ENCODE measurements at places on chromosomes 1 and 21.

GRCh38 chr1:155044812-155045657, 6.1 kb upstream of the ADAM15 start:
- DNase-seq = peak; percentile 77

- DNase-seq = no peak
Measured at GRCh38 chr1:96424877-96425276, 296.7 kb upstream of the PTBP2 start.

- peak; percentile 22 for DNase-seq
Measured at GRCh38 chr1:76066394-76066793, 8.2 kb upstream of the ST6GALNAC3 start.

- no peak for DNase-seq
Measured at GRCh38 chr1:208497866-208498541, 253.8 kb upstream of the PLXNA2 start.

GRCh38 chr21:20968391-20968790, 29.8 kb upstream of the NCAM2 start:
- no peak for DNase-seq

- peak; percentile 93 for DNase-seq
Measured at GRCh38 chr1:151945725-151946722, 36.7 kb upstream of the THEM4 start.

GRCh38 chr1:7369866-7370265, 401.2 kb upstream of the VAMP3 start:
- no peak for DNase-seq

DNA sequence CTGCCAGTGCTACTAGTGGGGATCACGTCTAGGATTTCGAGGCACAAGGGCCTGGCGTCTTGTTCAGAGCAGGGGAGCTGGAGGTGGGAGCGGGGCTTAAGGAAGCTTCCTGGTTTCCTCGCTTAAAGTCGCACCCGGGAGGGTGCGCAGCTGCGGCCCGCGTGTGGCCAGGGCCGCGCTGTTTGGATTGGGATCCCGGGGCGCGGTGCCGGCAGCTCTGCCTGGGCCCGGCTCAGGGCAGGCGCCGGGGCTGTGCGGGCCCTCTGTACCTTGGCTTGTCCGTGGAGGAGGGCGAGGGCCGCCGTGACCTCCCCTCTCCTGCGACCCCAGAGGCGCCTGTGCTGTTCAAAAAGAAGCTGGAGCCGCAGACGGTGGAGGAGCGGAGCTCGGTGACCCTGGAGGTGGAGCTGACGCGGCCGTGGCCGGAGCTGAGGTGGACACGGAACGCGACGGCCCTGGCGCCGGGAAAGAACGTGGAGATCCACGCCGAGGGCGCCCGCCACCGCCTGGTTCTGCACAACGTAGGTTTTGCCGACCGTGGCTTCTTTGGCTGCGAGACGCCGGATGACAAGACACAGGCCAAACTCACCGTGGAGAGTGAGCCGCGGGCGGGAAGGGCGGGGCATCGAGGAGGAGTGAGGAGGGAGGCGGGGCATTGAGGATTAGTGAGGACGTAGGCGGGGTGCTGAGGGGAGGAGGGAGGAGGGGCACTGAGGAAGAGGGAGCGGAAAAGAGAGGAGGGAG, 67.8 kb downstream of the OBSCN start:
- DNase-seq = no peak

DNA sequence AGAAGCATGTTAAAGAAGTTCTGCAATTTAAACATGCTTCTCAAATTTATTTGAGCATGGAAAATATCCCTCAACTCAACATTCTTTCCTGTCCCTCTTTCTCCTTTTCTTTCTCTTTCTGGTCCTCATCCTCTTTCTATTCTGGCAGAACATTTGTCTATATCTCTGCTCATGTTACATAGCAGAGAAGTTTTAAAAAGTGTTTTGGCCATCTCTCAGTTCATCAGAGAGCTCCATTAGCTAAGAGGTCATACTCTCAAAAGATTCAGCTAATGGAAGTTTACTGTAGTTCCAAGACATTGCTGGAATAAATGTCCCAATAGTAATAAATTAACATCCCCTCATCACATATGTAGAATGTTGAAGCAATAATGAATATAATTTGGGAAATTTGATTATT, 53.5 kb downstream of the XCL2 start:
- DNase-seq = no peak

DNA sequence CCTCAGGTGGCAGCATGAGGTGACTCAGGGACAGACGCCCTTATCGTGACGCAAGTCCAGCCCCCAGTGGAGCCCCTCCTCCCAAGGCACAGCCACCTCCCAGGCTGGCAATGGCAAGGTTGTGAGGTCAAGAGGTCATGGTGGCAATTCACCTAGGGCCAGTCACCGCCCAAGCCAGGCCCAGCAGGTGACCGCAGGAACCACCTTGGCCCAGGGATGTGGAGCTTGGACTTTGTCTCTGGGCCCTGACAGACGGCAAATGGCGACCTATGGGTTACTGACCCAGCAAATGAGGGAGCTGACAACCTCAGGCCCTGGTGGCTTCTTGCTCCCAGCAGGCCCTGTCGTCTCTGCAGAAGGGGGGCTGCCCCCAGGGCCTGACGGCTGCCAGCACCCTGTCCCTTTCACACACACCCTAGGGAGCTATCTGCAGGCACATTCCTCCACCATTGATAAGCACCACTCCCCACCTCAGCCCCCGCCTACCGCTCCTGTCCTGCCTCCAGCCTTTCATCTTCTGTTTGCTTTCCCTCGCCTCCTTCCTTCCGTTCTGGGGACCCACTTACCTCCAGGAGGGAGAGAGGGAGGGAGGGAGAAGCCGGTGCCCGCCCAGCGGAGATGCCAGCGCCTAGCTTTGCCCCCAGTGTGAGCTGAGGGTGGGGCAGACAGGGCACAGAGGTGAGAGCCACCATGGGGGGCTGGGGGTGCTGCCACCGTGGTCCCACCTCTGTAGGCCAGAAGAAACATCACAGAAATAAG, 12.1 kb downstream of the EPHA2 start:
- peak; percentile 88 for DNase-seq

DNA sequence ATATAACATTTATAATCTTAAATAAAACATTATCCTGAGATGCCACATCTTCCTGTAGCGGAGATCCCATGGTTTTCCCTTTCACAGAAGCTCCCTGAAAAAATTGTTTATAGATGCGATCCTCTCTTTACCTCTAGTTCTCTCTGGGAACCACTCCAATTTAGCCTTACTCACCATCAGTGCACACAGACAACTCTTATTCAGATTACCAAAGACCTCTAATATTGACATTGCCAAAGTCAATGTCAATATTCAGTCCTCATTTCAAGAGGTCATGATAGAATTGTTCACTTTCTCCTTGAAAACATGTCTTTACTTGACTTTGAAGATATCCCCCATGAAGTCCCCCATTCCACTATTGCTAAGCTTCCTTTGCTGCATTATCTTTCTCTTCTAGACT, 248.8 kb downstream of the CTH start:
- no peak for DNase-seq

DNA sequence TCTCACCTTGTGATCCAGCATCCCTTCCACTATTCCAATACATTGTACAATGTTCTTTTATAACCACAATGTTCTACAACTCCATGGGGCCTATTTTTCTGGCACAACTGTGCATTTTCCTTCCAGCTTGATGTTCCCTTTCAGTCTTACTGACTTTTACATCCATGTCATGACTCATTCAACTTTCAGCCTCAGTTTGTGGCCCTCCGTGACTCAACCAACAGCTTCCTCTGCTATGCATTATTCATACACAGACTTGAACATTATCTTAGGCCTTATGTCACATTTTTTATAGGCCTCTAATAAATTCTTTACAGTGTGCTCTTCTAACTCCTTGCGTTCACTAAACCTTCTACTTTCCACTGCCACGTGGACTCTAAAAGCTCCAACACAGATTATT, 119.4 kb upstream of the PRMT6 start:
- peak; percentile 90 for DNase-seq

DNA sequence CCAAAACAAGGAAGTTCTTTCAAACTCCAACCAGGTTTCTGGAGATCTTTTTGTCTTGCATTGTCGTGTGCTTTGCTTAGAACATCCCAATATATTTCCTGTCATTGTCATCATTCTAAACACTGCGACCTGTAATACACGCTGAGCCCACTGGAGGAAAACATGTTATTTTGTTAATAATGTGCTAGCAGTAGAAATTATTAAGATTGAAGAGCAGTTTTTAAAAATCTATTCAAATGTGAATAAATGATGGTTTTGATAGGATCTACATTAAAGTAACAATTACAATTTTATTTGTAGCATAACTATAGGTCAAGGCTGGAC, 268.5 kb downstream of the PTPRC start:
- no peak for DNase-seq

DNA sequence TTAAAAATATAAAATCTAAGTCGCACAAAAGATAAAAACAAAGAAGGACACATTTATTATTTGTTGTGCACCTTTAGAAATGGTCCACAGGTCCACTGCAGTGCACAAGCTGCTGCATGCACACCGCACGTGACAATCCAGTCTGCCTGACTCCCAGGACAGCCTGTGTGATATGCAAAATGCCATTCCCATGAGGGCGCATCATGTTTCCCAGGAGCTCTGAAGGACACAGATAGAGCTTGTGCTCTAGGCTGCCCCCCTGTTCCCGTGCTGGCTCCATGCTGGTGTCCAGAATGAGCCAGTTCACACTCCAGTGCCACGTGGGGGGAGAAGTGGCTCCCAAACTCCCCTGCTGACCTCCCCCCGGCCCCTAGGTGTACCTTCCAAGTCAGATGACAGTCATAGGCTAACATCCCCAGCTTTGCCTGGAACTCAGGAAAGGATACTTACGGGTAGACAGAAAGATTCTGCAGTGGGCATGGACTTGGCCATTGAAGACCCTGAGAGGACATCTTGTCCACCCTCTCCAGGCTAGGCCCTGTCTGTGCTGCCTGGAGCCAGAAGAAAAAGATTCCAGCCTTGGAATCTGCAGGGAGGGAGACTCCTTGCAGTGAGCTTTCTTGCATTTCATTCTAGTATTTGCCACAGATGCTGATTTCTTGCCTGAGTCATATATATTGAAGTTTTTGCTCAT, 26.3 kb downstream of the RAB7B start:
- DNase-seq = peak; percentile 79

DNA sequence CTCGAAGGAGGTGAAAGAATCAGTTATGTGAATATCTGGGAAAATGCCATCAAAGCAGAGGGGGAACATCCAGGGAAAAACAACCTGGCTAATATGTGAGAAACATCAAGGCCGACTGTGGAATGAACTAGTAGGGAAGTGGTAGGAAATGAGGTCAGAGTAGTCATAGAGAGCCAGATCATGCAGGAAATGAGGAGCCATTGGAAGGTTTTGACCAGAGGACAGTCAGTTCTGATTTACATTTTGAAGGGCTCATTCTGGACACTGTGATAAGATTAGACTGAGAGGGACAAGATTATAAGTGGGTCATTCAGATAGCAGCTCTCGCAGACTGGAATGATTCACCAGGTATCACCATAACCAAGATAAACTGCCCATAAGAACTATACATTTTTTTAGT, 63.7 kb downstream of the SYT14 start:
- no peak for DNase-seq

DNA sequence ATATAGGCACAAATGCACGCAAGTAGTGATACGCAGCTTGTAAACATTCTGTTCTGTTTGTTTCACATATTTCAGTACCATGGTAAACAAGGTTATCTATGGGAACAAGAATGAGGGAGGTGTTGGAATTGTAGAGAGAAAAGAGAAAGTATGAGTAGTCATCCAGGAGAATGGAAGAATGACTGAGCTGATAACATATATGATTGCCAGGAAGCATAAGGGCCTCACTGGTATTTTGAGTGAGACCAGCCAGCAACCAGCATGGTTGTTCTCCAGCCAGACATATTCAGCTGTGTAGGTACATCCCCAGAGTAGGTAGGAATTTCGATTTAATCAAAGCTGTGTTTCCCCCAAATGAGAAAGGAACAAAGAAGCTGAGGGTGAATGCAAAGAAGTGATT, 58.9 kb upstream of the ARTN start:
- DNase-seq = no peak

GRCh38 chr1:5910276-5910620, 82.0 kb downstream of the NPHP4 start:
- no peak for DNase-seq

GRCh38 chr1:43970502-43970901, 692 bp downstream of the DPH2 start:
- no peak for DNase-seq

DNA sequence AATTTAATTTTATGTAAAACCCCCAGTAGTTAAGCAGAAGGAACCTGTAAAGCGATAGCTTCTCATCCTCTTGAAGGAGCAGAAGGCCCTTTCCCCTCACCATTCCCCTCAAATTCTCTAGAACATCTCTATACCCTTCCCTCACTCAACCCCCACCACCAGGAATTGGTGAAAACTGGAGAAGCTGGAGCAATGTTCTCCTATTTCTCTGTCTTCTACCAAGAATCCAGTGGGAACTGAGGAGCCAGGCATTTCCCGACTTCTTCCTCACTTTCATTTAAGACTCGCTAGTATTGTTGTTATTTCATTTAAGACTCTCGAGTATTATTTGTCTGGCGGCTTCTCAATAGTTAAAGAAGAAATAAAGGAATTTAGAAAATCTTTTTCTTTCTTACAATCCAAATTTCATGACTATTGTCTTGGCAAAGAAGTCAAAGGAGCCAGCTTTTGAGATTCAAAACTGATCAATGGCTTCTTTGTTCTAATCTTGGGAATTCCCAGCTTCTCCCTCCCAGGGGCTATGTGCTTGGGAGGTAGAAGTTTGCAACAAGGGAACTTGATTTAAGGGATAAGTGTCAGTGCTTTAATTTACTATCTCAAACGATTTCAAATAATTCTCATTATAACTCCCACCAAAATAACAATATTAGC, 253.3 kb upstream of the ADGRL2 start:
- no peak for DNase-seq

- DNase-seq = no peak
Measured at GRCh38 chr1:156368157-156368658, 803 bp upstream of the RHBG start.

DNA sequence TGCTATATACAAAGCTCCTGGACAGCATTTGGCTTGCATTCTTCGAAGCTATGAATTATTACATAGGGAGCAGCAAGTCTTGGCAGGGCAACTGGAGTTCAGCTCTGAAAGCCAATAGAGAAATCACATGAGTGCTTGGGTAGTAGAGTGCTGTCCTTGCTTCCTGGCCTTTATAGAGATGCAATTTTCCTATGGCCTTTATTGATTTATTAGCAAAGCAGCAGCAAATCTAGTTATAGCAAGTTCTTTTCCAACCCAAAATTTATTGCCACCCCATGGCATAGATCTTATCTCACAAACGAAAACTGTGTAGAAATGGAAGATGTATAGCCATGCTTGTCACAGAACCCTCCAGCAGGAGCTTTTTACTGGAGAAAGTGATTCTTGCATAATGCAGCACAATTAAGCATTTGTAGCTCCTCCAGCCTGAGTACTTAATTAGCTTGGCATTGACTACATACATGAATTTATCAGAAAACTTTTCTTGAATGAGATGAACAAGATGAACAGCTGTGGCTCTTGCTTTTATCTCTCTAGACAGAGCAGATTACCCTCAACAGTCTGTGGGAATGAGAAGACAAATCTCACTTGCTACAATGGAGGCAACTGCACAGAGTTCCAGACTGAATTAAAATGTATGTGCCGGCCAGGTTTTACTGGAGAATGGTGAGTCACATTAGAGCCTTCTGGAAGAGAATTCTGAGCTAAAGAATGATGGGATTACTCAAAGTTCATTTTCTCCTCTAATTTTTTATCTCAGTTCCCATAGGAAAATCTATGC, 170.1 kb downstream of the CRB1 start:
- DNase-seq = no peak

Measured in RCC 7860 (cell line).